ENCODE measurements at places on chromosomes 3 and 15.

DNA sequence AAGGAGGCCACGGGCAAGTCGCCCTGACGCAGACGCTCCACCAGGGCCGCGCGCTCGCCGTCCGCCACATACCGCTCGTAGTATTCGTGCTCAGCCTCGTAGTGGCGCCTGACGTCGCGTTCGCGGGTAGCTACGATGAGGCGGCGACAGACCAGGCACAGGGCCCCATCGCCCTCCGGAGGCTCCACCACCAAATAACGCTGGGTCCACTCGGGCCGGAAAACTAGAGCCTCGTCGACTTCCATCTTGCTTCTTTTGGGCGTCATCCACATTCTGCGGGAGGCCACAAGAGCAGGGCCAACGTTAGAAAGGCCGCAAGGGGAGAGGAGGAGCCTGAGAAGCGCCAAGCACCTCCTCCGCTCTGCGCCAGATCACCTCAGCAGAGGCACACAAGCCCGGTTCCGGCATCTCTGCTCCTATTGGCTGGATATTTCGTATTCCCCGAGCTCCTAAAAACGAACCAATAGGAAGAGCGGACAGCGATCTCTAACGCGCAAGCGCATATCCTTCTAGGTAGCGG is at the start of gene EPM2AIP1:
EPM2AIP1 (minus strand) TSS at position 326 of the 520 bp plus-strand sequence; CDS start at position 272, 54 bp downstream.
- DNase-seq = no peak

DNA sequence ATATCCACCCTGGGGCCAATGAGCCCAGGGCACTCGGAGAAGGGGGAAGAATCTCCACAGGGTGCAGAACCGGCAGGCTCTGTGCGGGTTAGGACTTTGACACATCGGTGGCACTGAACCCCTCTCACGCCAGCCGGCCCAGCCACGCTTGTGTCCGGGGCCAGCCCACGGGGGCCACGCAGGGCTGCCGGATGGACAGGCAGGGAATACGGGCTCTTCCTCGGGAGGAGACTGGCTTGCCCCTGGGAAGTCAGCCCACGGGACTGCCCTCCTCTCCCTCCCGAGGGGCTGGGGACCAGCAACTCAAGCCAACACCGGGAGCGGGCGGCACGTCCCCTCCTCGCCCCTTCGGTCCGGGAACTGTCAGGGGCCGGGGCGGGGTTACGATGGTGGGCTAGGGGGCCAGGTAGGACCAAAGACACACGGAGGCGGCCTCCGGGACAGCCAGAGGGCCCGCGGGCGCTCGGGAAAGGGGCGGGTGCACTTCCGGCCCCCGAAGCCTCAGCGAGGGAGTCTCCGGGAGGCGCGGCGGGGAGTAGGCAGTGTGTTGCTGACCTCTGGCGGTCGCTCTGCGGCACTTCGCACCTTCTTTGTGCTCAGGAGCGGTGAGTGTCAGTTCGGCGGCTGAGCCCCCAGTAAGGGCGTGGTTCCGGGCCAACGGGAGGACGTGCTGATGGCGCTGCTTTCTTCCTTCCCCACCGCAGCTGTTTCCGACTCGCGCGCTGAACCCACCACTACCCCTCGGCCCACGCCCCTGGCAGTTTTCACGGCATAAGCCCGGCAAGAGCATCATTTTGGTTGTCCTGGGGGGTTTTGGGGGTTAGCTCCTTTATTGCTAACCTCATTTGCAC is 5.1 kb upstream of the CYP8B1 start:
- DNase-seq = peak; percentile 69

DNA sequence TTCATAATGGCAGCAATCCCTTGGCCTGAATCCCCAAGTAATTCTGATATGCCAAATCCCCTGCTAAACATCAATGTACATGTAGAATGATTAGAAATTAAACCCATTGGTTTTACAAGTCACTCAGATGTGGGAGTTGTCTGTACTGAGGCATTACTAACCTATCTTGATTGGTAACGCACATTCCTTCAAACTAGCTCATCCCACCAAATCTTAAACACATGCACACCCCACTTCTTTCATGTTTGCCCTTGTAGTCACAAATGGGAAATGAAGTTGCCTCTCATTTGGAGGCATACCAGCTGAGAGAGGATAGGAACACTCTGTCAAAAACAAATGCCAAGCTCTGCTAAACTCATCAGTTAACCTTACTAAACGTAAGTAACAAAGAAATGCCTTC is 29.1 kb upstream of the MAN2C1 start:
- DNase-seq = no peak

DNA sequence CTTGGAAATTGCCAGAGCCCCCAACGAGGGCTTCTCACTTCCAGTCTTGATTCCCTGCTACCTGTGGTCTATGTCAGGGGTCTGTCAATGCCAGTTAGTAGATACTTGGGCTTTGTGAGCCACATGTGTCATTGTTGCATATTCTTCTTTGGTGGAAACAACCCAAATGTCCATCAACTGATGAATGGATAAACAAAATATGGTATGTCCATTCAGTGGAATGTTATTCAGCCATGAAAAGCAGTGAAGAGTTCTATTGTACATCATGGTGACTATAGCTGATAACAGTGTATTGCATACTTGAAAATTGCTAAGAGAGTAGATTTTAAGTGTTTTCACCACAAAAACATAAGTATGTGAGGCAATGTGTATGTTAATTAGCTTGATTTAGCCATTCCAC is 288.1 kb downstream of the RPLP1 start:
- DNase-seq = no peak

GRCh38 chr3:65328148-65328547 is 640.3 kb upstream of the ADAMTS9 start:
- no peak for DNase-seq

GRCh38 chr3:114732353-114732752 is 414.7 kb downstream of the ZBTB20 start:
- DNase-seq = no peak

- no peak for DNase-seq
Measured at GRCh38 chr3:59698091-59698490, 648.3 kb upstream of the CFAP20DC start.

GRCh38 chr3:10473581-10474274 is 31.7 kb downstream of the ATP2B2 start:
- DNase-seq = no peak

- no peak for DNase-seq
Measured at GRCh38 chr15:98794748-98795147, 146.4 kb downstream of the IGF1R start.

DNA sequence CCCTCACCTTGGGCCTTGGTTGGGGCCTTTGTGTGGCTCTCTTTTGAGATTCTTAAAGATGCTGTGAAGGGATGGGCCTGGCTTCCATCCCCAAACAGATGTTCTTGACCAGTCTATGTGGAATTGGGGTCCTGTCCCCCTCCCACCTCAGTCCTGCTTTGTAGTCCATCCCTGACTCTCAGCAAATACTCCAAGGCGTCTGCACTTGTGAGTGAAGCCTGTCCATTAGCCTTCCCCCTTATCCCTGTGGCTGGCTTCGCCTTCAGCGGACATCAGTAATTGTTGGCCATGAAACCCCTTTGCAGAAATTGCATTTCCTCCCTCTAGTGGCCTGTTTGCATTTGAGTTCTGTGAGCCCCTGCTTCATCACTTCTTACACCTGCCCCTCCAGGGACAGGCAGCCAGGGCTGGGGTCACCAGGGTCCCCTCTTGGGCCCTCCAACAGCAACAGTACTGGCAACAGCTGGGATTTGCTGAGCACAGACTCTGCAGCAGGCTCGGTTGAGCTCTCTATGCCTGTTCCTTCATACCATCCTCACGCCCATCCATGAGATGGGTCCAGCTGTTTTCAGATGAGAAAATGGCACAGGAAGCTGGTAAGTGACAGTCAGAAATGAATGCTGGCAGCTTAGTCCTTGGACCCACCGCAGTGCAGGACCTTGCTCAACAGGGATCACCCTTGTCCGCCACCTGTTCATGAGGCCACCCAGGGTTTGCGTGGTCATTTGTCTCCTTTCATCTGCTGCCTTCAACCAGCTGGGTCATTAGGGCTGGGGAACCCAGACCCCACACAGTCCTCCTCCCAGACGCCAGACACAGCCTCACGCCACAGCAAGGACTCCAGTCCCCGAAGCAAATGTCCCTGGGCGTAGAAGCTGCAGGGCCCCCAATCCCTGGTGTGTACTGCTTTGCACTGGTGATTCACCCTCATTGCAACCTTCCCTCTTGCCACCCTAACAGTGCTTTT is 8.9 kb upstream of the LRRK1 start:
- DNase-seq = no peak

DNA sequence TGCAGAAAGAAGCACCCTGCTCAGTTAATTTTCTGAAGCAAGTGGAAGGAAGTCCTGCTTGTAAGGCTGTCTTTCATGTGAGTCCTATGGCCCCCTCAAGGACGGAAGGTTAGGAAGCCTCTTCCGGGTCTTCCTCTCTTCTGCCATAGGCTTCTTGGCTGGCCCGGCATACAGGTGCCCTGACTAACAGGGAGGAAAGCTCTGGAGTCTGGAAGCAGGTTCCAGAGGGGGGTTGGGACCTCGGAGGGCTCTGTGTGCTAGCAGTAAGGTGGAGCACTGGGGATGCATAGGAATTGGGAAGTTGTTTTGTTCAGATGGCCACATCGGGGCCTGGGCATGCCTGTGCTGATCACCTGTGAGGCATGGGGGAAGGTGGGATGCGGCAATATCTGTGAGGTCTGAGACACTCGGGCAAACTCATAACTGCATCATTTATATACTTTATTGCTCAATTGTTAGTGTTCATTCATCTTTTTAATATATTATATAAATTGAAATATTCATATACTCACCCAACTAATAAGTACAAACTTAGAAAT is 49.6 kb downstream of the TRAK1 start:
- DNase-seq = no peak

DNA sequence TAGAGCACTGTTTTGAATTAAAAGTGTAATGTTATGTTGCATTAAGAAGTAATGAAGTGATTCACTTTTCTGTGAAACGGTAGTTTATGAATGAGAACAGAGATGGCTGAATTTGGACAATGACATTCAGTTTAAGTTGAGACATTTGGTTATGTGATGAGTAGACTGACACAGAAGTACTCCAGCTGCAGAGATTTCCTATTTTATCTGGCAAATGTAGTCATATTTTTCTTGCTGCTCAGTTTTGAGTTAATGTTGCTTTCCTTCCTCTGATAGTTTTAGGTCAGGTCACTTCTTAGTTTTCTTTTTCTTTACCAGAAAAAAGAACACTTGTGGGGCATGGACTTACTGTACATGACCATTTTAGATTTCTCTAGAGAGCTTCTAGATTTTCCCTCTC is 51.2 kb downstream of the ASB7 start:
- no peak for DNase-seq

- DNase-seq = no peak
Measured at GRCh38 chr15:45386420-45386819, 8.1 kb upstream of the GATM start.

DNA sequence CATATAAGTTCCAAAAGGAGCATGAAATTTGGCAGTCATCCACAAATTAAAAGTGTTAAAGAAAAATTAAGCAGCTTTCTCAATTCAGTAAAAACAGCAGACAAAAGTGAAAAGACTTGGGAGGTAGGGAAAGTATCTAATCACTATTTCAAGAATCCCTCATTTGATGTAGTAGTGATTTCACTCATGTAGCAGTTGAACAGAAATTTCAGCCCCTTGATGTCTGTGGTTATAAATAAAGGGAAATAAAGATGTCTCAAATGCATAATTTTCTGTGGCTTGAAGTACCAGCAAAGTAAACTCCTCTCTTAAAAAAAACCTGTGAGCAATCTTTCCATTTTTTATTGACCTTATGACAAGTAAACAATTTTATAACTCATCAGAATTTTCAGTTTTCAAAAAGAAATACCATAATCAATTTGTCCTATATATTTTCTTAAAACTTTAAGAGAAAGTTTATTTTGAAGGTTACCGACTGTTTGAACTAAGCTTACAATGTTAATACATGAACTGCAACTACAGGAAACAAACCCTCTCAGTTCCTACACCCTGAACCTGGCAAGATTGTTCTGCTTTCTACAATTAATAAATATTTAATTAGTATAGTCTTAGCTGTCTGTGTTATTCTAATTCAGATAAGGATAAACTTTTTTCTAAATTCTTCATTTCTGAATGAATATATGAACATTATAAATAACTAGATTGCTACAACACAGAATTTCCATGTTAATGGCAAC is 94.2 kb downstream of the CBLB start:
- no peak for DNase-seq

DNA sequence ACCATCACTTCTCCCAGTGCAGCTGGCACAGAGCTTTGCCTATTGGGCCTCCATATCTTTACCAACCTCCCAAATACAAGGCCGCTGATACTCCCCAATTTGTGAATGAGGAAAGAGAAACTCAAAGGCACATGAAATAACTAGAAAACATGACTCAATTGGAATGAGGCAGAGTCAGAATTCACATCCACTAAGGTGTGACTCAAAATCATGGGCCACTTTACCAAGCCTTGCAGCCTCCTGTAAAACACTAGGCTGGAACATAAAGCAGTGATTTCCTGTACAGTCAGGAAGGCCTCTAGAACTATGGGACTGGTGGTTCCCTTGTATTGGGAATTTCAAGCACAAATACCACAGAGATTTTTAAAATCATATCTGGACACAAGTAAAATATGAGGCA is 128.6 kb downstream of the DCLK3 start:
- no peak for DNase-seq

- no peak for DNase-seq
Measured at GRCh38 chr3:44036850-44037249, 204.8 kb upstream of the TOPAZ1 start.

DNA sequence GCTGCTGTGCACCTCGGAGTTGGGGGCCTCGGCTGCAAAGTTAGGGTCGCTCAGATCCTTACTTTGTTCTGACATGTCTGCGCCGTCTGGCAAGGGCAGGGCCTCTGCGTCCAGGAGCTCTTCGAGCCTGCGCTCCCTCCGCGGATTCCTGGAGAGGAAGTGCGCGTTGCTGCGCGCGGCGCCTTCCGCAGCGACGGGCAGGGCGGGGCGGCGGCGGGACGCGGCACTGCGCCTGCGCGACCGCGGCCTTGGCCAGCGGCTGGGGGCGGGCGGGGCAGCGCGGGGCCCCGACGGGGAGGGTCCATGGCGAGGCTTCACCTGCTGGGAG is at the start of gene NDN:
NDN (minus strand) TSS at position 163 of the 328 bp plus-strand sequence; CDS start at position 75, 88 bp downstream.
- DNase-seq = no peak

DNA sequence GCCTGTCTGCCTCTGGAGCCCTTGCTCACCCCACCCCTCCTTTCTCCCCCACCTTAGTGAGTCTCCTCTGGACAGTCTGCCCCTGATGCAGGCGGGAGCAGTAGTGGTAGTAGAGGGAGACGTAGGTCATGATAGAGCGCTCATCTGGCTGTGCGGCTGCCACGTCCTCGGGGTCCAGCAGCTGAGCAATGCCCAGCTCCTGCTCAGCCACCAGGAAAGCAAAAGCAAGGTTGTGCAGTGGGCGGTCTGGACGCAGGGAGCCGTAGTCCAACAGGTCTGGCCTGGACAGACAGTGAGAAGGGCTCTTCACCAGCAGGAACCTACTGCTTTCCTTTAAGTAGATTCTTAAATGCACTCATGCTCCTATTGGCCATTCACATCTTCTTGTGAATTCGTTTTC is 6.7 kb downstream of the SPTBN5 start:
- DNase-seq = no peak

GRCh38 chr3:195763076-195763830 is 42.5 kb downstream of the MUC20 start:
- DNase-seq = no peak

Measured in bone marrow (tissue), 2 donors.